ENCODE measurements at places on chromosomes 2 and 18.

- no peak for DNase-seq
Measured at GRCh38 chr2:70558195-70558808, 4.7 kb upstream of the TGFA start.

GRCh38 chr2:30686669-30687068 is 120.6 kb downstream of the CAPN13 start:
- no peak for DNase-seq

DNA sequence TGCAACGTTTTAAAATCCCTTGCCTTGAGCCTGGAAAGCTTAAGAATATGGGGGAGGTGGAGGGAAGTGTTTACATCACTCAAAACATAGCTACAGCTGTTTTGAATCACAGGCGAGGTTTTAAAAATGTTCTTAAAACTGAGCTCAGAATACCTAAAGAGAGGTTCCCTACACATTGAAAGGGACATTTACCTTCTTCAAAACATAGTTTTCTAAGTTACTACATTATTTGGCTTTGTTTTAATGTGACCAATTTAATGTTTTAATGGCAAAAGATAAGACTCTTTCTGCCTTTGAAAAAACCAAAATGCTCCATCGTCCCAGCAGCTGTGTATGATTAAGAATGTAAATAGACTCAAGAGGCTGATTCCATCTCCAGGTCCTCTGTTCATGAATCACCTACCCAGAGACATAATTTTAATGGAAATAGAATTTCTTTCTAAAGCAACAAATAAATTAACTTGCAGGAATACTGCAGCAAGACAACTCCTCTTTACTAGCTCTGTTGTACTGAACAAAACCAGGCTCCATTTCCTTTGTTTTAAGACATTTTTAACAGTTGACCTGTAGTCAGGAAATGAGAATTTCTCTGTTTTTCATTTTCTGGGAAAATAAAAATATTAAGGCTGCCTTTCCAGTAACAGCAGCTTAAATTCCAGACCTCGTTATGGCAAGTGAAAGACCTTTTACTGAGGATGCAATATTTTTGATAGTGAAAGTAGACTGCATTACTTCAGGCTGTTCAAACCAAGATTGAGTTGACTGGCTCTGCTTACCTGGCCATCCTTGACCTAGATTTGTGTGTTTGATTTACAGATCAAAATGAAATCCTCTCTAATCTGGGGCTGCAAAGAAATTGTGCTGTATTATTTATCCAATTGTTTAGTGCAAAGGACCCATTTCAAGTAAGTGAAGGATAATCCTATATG is 33.7 kb upstream of the WDR75 start:
- no peak for DNase-seq

DNA sequence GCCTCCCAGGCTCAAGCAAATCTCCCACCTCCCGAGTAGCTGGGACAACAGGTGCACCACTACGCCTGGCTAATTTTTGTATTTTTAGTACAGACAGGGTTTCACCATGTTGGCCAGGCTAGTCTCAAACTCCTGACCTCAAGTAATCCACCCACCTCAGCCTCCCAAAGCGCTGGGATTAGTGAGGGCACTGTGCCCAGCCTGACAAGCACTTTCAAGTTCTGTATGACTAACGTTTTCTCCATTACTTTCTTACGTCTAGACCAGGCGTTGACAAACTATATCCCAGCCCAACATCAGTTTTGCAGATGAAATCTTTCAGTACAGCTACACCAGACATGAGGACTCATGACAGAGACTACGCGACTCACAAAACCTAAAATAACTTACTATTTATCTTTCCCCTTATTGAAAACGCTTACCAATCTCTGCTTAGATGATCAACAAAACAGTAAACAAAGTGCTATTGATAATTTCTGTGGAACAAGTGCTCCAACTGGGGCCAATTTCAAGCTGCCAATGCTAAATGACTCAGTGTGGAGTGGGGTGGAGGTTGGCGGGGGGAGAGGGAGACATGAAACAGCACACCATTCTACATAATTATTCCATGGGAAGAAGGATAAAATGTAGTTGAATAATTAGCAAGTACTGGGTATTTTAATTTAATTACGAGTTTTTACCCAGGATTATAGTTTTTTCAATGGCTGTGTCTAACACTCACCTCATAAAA is 59.1 kb downstream of the SAP130 start:
- DNase-seq, result no peak

GRCh38 chr2:120439637-120440384 is 93.9 kb downstream of the INHBB start:
- DNase-seq, result no peak

DNA sequence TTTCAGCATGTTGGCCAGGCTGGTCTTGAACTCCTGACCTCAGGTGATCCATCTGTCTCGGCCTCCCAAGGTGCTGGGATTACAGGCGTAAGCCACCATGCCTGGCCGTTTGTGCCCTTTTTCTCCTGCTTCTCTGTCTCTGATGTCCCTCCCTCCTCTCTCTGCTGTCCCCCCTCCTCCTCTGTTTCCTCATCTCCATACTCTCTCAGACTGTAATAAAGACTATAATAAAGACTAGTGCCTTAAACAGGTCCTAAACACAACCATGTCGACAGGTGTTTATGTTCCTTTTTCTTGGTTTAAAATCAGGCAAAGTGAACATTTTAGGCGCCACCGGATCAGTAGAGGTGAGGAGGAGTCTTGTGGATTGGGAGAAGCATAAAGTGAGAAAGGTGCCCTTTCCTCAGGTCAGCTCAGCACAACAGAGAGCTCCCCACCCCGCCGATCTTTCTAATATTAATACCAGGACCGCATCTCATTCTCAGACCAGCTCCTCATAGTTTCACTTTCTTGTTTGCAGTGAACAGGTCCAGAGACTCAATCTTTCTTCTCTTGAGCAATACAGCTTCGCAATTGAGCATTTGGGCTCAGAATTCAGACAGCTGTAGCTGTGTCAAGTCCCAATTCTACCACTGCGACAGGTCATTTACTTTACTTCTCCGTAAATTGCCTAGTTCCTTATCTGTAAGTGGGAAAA is 23.7 kb downstream of the TIMM21 start:
- no peak for DNase-seq

- DNase-seq, result no peak
Measured at GRCh38 chr2:194096402-194096801, 1560.6 kb upstream of the SLC39A10 start.

DNA sequence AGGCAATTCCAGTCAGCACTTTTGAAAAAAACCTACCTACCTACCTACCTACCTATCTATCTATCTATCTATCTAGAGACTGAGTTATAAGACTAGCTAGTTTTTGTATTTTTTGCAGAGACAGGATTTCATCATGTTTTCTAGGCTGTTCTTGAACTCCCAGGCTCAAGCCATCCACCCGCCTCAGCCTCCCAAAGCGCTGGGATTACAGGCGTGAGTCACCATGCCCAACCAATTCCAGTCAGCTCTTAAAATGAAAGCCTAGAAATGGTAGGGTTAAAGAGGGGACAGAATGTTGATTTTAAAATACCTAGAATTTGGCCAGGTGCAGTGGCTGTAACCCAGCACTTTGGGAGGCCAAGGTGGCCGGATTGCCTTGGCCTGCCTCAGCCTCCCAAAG is 19.1 kb downstream of the MSH2 start:
- no peak for DNase-seq

- DNase-seq, result no peak
Measured at GRCh38 chr2:239144713-239144999, 256.2 kb downstream of the HDAC4 start.

DNA sequence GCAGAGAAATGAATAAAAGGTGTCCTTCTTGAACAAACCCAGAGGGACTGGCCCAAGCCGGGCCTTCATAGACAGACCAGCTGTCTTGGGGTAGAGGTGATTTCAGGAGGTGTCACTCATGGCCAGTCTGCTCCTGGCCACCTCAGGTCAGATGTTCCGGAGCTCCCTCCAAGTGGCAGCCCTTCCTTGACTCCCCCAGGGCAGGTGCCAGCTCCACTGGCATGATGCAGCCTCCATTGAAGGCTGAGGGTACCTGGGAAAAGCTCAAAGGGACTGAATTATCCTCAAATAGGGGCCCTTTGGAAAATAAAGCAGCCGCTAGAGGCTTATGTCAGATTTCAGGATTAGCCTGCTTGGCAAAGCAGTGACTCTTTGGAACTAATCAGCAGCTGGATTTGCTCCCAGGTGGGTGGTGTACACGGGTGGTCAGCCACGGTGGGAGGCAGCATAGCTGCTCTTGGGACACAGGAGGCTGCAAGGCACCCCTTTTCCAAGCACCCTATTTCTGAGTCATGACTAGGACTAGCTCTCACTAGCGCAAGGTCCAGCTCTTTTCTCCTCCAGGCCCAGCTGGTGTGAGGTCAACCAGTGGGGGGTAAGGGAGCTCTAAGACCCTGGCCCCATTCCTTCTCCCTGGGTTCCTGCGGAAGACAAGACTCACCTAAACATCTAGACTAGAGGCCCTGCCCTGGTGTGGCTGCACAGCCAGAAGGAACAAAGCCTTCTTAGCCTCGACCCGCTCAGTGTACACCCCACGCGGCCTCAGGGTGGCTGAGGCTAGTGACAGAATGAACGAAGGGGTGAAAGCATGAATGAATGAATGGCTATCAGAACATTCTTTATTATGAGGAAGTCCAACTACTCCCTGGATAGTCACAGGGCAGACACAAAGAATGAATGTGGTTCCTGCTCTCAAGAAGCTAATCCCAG is 29.3 kb downstream of the HS1BP3 start:
- no peak for DNase-seq

DNA sequence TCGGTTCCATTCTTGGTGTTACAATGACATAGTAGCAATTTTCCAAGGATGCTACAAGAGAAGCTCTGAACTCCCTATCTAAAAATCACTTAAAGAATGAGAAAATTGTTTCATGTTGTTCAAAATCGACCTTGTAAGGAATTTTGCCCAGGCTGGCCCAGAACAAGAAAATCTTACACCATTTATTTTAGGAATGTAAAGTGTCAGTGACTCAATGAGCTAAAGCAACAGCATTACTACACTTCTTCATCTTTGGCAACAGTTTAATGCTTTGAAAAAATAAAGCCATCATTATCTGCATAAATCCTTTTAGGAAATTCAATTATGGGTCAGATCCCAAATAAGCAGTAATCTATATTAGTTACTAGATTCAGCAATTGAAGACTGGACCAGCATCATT is 38.6 kb downstream of the SLC25A12 start:
- no peak for DNase-seq

DNA sequence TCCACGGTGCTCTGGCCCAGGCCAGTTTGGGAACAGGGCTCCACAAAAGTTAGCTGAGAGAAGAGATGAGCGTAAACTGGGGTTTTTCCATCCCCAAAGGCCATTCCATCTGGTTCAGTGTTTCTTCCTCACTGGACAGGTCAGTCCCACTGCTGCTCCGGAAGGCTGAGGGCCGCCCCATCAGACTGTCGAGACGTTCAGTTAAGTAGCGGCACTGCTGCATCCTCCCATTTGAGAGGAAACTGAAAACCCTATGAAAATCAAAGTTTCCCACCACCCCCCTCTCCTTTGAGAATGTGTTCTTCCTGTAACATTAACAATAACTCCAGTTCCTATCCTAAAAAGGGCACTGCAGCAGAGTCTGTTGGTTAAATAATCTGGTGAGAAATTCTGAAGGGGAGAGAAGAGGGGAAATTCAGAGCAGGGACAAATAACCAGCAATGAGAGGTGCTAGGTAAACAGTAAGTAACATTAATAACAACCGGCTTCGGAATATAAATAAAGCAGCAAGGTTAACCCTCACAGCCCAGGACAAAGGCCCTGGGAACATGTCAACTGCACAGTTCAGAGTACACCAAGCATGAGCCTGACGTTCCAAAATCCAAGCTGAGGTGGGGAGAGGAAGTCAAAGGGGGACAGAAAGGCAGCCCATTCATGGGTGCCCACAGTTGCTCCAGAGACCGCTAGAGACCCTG is 55.4 kb downstream of the UXS1 start:
- peak; percentile 47 for DNase-seq

GRCh38 chr2:11245322-11245721 is 90.1 kb downstream of the SLC66A3 start:
- no peak for DNase-seq

Data from activated naive CD4-positive, alpha-beta T cell treated with anti-CD3 and anti-CD28 coated beads for 36 hours (primary cell).